ENCODE measurements at places on chromosomes 3 and 15.

GRCh38 chr3:188827576-188827975 is 344.2 kb upstream of the TPRG1 start:
- DNase-seq: no peak

DNA sequence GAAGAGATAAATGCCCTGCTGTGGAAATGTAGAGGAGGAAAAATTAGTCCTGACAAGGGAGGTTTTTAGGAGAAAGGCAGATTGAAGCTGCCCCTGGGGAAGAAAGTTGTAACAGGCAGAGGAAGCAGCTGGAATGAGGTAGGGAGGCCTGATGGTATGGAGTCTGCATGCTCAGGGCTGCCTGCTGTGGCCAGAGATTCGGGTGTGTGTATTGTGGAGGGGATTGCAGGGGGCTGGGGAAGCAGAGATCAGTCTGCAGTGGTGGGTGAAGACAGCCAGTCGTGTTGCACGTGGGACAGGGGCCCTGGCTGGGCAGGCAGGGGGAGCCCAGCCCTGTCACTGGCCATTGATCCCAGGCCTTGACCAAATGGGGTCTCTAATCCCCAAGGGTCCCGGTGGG is 96.5 kb downstream of the SLCO3A1 start:
- DNase-seq: no peak

- DNase-seq: peak; percentile 95
These were observed 2.6 kb upstream of the PIGZ start for GRCh38 chr3:196971094-196971698.

GRCh38 chr15:90851940-90852339 is 16.4 kb upstream of the FURIN start:
- no peak for DNase-seq

DNA sequence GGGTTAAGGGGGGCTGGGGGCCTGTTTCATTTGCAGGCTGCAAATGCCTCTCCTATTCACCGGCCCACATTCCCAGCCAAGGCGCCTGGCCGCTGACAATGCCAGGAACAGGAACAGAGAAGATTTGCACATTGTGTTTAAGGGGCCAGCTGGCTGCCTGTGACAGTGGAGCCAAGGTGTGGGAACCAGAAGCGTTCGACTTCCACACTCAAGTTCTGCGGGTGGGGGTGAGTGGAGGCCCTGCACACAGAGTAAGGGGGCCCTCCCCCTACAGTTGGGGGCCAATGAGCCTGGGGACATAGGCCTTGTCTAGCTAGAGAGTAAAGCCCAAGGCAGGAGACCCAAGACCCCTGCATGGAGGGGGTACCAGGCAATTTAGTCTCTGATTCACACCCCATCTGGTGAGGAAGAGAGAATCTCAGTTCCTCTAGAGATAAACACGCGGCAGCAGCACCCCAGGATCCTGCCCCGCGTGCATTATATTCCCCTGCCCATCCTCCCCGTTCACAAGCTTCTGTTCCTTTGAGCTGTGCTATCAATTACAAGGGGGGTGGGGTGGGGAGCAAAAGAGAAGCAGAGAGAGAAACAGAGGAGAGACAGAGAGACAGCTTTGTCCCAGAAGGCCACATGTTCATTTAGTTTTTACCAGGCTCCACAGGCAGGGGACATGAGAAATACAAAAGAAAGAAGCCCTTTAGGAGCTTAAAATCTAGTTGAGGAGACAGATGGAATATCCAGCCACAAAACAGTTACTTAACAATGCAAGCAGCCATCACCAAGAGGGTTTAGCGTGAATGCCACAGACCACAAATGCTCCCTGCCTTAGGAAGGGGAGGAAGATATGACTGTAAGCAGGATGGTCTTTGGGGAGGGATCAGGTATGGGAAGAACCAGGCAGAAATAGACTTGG is 9.2 kb downstream of the IGDCC3 start:
- DNase-seq: no peak

DNA sequence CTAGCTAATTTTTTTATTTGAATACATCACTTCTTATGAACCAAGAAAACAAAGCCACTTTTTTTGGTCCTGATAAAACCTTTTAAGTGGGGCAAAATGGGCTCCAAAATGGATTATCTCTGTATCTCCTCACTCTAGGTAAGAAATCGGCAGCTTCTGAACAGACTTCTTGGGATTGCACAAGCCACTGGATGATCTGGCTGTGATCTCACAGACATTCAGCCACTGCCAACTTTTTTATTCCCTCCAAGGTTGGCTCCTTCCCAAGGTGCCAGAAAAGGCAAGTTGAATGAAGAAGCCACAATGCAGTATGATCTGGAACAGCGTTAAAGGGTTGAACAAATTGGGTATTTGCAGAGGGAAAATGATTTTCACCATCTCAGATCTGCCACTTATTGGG is 73.2 kb downstream of the PRICKLE2 start:
- no peak for DNase-seq

DNA sequence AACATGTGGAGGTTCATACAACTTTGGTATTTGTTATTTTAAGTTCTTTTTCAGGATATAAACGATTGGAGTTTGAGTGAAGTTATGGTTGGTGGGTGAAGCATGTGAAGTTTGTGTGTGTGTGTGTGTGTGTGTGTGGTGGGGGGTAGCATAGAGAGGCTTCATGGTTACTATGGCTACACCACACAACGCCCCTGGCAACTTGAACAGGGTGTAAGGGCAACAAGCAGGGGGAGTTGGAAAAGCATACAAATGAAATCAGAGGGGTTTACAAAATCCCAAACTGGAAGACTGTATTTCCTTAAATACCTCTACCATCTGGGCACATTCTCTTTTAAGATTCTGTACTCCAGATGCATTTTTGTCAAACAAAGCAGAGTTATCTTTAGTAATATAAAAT is 207.5 kb downstream of the SV2B start:
- no peak for DNase-seq

GRCh38 chr3:35737934-35738706 is 98.8 kb downstream of the ARPP21 start:
- no peak for DNase-seq

- peak; percentile 33 for DNase-seq
These were observed 26.4 kb downstream of the ANXA2 start for GRCh38 chr15:60371175-60372051.
